H54 (cell line): ENCODE measurements at places on chromosomes 1 and 21.

GRCh38 chr1:40314721-40315238 is 2.3 kb downstream of the COL9A2 start:
- DNase-seq: no peak

GRCh38 chr1:115201598-115201997 is 112.3 kb upstream of the TSPAN2 start:
- DNase-seq: no peak

GRCh38 chr21:43211072-43211759 is 42.4 kb downstream of the CRYAA start:
- DNase-seq: no peak

DNA sequence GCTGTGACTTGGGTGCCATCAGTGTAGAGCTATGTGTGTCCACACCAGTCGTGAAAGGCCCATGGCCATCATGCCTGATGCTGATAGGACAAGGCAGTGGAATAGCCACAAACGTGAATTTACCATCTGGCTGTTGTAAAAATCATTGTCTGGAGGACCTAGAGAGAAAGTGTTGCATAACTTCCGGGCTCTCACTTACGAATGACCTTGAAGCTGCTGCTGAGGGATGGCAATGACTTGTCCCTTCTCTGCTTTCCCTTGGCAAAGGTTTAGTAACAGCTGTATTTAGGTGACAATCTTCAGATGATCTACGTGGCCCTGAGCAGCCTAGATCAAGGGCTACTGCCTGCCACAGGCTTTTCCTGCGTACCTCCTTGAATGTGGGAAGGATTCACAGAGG is 5.8 kb downstream of the ATP1B1 start:
- no peak for DNase-seq

GRCh38 chr1:61757950-61758349 is 15.7 kb downstream of the PATJ start:
- no peak for DNase-seq

GRCh38 chr1:150235294-150235851 is 539 bp downstream of the ANP32E start:
- no peak for DNase-seq

GRCh38 chr1:168106274-168106673 is 30.5 kb downstream of the GPR161 start:
- no peak for DNase-seq

DNA sequence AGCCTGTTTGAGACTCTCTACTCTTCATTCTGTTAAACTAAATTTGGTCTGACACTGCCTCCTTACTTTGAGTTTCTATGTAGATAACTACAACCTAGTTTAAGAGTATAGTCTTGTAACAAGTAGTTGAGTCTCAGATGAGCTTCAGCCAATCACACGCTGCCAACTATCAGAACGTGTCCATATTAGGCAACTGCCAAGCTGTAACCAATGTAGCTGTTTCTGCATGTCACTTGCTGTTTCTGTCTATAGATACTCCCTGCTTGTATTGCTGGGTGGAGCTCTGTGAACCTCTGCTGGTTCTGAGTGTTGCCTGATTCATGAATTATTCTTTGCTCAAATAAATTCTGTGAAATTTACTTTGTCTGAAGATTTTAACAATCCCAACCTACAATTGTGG is 452.6 kb upstream of the NR5A2 start:
- no peak for DNase-seq

GRCh38 chr1:202981939-202982338 is 14.9 kb upstream of the CYB5R1 start:
- DNase-seq: no peak

- no peak for DNase-seq
Measured at GRCh38 chr1:47679301-47679791, 241.5 kb downstream of the FOXD2 start.

- DNase-seq: no peak
Measured at GRCh38 chr1:53274026-53274425, 35.7 kb upstream of the MAGOH start.

DNA sequence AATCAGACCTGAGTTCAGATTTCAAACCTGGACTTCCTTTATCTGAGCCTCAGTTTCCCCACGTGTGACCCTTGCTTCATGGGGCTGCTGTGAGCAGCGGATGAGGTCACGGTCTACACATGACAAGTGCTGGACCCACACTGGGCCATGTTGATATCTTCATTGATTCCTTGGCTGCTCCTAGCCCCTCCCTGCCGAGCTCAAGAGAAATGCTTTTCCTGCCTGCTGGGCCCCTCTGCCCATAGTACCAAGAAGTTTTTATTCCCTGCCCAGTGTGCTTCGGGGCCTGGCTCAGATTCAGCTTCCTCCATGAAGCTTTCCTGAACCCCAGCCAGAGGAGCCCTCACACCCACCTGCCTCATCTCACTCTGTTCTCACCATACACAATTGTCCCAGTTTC is 181.6 kb downstream of the PTPRU start:
- DNase-seq: no peak

DNA sequence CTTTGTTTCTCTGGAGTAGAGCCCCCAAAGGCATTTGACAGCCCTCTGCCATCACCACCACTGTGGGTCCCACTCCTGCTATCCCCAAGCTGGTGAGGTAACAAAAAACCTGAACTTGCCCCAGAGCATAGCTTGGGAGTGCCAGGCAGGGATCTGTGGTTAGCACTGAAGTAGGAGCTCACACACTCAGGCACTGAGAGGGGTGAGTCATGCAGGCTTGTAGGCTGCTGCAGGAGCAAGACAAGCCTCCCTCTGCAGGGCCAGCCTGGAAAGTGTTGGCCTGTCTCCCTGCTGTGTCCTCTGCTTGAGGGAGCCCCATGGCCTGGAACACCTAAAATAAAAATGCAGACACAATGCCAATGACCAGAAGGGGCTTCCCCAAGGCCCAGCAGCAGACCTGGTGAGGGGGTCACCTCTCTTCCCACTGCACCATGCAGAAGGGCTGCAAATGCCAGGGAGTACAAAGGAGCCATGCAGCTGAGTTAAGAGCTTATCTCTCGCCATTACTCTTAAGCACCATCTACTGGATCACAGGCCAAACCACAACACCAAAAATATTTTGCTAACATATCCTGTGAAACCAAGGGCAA is 108.9 kb upstream of the POGK start:
- peak; percentile 15 for DNase-seq

DNA sequence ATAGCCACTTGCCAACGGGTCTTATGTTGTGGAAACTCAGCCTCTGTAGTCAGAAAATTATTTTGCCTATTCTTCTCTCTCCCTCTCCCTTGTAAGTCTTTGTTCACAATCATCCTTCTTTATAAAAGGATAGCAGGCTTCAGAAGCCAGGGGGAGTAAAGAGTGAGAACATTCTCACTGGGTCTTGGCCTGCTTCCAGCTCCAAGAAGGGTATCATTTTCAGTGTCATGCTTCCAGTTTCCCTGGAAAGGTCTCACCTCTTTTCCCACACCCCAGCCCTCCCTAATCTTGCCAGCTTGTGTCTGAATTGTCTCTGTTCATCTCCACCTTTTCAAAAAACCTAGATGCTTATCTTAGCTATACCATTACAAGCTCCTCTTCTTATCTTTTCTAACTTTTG is 346.2 kb upstream of the LRRC7 start:
- no peak for DNase-seq
